ENCODE measurements at places on chromosomes 13 and 19.

GRCh38 chr19:7801020-7801570, 28.9 kb upstream of the EVI5L start:
- no peak for DNase-seq

DNA sequence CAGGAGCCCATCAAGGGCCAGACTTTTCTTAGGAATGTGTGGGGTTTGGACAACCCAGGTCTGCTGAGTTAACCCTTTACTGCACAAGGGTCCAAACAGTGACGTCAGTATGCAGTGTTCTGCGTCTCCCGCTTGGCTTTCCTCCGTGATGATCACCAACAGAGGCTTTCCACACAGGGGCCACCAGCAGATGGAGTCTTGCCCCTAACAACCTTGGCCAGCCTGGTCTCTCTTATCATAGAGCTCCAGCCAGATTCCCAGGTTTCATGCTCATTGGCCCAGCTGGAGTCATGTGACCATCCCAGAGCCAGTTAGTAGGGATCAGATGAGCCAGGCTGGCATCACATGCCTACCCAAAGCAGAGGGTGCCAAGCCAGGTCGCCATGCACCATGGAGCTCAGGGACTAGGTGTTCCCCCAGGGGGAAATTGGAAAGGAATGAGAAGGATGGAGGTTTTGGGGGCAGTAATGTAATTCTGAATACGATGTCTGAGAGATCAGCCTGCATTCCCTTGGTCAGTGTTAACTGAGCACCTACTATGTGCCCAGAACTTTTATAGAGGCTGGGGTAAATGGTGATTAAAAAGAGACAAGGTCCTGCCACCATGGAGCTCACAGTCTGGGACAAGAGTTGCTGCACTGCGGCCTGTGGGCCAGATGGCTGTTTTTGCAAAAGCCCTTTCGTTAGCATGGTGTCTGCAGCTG, 61.2 kb downstream of the MYH14 start:
- DNase-seq = no peak

- no peak for DNase-seq
Observed at GRCh38 chr19:3537438-3538240, 1.3 kb upstream of the TEKTIP1 start.

DNA sequence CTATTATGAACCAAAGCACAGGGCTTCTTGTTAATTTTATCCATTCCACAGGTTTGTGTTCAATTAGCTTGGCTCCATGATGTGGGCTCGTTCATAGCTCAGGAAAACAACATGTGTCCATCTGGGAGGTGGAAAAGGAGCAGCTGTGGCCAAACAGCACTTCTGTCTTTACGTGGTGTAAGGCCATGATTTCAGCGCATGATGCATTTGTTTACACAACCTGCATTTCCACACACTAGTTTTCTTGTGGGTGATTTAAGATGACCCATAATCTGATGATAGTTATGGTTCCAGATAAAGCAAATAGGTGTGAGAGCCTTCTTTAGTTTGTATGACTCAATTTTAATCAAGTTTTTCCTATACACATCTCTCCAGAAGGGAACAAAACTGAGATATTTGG, 101.7 kb downstream of the TNFRSF19 start:
- no peak for DNase-seq

GRCh38 chr19:50580970-50581634, 12.9 kb upstream of the LRRC4B start:
- DNase-seq = no peak

DNA sequence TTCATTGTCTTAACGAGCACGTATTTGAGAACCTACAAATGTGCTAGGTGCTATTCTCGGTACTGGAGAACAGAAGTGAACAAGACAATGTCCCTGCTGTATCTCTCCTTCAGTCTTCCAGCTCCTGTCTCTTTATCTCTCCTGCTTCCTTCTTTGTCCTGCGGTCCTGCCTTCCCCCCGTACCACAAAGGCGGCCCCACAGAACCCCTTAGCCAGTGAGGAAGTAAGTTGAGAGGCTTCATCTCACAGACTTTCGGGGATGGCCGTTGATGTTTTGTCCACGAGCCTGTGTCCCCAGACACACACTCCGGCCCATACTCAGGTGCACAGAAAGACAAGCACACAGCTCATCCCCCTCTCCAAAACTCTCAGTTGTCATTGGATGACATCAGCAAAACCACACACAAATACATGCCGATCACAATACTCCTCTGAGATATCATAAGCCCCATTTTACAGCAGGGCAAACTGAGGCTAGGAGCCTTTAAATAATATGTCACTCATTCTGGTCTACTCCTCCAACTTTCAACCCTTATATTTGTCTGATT, 507 bp upstream of the SWSAP1 start:
- DNase-seq = no peak

DNA sequence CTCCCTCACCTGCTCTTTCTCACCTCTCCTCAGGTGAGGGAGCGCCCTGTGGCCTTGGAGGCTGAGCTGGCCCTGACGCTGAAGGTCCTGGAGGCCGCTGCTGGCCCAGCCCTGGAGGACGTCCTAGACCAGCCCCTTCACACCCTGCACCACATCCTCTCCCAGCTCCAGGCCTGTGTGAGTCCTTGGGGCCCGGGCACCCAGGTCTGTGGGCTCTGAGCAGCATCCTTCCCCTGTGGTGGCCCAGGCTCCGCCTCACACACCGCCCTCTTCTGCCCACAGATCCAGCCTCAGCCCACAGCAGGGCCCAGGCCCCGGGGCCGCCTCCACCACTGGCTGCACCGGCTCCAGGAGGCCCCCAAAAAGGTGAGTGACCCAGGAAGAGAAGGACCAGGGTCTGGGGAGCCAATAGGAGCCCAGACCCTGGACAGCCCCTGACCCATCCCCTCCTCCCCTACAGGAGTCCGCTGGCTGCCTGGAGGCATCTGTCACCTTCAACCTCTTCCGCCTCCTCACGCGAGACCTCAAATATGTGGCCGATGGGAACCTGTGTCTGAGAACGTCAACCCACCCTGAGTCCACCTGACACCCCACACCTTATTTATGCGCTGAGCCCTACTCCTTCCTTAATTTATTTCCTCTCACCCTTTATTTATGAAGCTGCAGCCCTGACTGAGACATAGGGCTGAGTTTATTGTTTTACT, 1.9 kb downstream of the IFNL1 start:
- no peak for DNase-seq

- no peak for DNase-seq
Observed at GRCh38 chr13:49859560-49859959, 67.1 kb upstream of the KPNA3 start.

DNA sequence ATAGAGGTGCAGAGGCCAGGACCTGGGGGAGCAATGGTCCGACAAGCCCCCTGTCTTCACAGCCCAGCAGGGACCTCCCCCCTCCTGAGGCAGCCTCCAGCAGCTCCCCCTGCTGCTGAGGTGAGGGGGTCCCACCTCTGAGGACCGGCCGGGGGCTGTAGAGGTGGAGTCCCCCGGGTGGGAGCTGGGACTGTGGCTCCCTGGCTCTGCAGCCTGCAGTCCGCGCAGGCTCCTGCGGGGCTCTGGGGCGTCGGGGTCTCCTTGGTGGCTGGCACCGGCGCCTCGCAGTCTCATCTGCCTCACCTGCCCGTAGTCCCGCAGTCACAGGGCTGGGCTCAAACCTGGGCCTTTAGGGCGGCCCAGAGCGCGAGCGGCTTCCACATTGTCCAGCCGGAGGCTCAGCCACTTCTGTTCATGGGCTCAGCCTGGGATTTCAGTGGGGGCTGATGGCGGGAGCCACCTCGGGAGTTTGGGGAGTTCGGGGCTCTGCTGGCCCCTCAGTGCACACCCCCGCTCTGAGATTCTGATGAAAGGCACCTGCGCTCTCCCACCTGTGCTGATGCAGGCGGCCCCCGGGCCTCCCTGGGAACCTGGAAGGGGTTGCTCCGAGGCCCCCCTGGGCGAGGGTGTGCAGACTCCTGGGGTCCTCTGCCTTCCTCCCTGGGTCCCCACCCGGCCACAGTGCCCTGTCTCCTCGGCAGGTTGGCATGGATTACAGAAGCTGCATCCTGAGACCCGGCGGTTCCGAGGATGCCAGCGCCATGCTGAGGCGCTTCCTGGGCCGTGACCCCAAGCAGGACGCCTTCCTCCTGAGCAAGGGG, 7.0 kb upstream of the ZNF554 start:
- DNase-seq = no peak

DNA sequence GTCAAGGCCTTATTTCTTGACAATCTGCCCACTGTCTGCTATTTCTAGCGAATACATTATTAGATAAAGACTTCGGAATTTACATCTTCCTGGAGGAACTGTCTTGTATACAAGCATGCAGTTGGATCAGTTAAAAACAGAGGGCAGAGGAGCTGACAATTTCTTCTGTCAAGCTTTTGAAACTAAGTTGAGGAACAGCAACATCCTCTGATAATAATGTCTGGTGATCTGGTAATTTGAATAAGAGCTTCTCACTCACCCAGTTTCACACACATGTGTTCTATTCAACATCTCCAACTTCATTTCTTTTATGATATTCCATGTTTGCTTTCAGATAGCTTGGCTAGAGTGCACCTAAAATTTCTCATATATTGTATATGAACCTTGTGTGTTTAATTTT, 50.2 kb downstream of the MTMR6 start:
- no peak for DNase-seq

DNA sequence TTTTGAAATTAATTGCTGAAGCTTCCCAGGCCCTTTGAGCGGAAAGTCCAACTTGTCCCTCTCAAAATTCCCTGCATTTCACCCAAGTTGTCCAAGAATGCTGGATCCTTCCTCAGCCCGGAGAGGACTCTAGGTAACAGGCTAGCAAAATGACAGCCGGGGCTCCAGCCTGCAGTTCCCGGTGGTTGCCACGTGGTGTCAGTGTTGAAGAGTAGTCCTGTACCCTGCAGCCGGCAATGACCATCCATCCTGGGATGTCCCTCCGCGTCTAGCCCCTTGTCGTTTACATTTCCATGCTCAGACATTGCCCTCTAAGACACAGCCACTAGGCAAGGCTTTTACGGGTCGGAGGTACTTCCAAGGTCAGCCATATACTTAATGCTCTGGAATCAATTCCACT, 31.4 kb upstream of the MTIF3 start:
- DNase-seq = no peak

- DNase-seq = no peak
Observed at GRCh38 chr13:89363144-89363543, 1692.0 kb downstream of the SLITRK5 start.

- DNase-seq = no peak
Observed at GRCh38 chr13:34243403-34243802, 425.5 kb downstream of the RFC3 start.

DNA sequence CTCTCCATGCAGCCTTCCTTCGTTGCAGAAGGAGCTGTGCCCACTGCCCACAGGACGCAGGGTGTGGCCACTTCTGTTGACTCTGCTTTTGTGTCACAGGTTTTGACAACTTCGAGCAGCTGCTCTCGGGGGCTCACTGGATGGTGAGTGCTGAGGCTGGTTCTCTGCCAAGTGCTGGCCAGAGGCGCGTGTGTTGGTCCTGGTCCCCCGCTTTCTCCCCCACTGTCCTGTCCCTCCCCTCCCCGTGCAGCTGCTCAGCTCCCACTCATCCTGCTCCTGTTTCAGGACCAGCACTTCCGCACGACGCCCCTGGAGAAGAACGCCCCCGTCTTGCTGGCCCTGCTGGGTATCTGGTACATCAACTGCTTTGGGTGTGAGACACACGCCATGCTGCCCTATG, 10.6 kb upstream of the PDCD2L start:
- no peak for DNase-seq
